Adrenal gland (tissue), 19 donors: ENCODE measurements at places on chromosomes 1 and 21. TPM values are rescaled to one million over a fixed set of nuclear protein-coding genes. Genes with fewer than 3 reads are reported as not detected.

CHODL gene
- 0.40 TPM for polyA plus RNA-seq

GRCh38 chr1:43913666-43914360, 19.8 kb upstream of the ARTN start:
- no peak for DNase-seq
- H3K27ac ChIP-seq = no peak overlapping the region
- peaks cover 4% of the 10 kb centered on the region for H3K4me1 ChIP-seq
- H3K27me3 ChIP-seq = no peaks in the 10 kb centered on the region
- H3K36me3 ChIP-seq = no peaks in the 10 kb centered on the region
- no peak overlapping the region for H3K4me3 ChIP-seq

TGFB2 gene
- polyA plus RNA-seq = 1.8 TPM

- H3K27ac ChIP-seq = no peak overlapping the region
- no peaks in the 10 kb centered on the region for H3K36me3 ChIP-seq
- H3K4me3 ChIP-seq = no peak overlapping the region
- H3K4me1 ChIP-seq = no peaks in the 10 kb centered on the region
- H3K27me3 ChIP-seq = no peaks in the 10 kb centered on the region
Observed at GRCh38 chr1:55276671-55277376, 61.7 kb upstream of the USP24 start.

GRCh38 chr1:43708002-43708410, 670 bp downstream of the ST3GAL3 start:
- H3K27me3 ChIP-seq = no peaks in the 10 kb centered on the region
- DNase-seq = no peak
- peak overlapping the region; percentile 97 for H3K27ac ChIP-seq
- peaks cover 32% of the 10 kb centered on the region for H3K4me1 ChIP-seq
- no peaks in the 10 kb centered on the region for H3K36me3 ChIP-seq
- peak overlapping the region; percentile 92 for H3K4me3 ChIP-seq

SAMD13 gene
- 5.9 TPM for polyA plus RNA-seq

DNA sequence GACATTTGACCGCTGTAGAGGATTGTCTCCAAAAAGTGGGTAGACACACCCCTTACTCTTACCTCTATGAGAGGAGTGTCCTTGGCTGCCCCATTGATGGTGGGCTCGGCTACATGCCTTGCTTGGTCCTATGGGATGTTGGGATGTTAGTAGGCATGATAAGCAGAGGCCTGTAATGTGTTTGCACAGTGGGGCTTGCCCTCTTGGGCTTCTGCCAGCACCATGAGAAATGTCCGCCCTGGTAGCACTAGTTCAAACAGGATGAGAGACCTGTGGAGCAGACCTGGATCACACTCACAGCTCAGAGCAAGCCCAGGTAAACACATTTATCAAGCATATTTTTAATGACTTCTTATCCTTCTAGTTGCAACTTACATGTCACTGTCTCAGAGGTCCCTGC, 54.2 kb downstream of the SH3GLB1 start:
- H3K27me3 ChIP-seq = no peaks in the 10 kb centered on the region
- no peak for DNase-seq
- no peaks in the 10 kb centered on the region for H3K36me3 ChIP-seq
- H3K4me3 ChIP-seq = no peak overlapping the region
- H3K27ac ChIP-seq = no peak overlapping the region

- H3K36me3 ChIP-seq = no peaks in the 10 kb centered on the region
- no peak for DNase-seq
- no peak overlapping the region for H3K4me3 ChIP-seq
- no peaks in the 10 kb centered on the region for H3K27me3 ChIP-seq
- peaks cover 6% of the 10 kb centered on the region for H3K4me1 ChIP-seq
- no peak overlapping the region for H3K27ac ChIP-seq
Observed at GRCh38 chr1:182784556-182785171, 4.9 kb upstream of the NPL start.

- H3K27ac ChIP-seq = no peak overlapping the region
- no peaks in the 10 kb centered on the region for H3K27me3 ChIP-seq
- no peaks in the 10 kb centered on the region for H3K36me3 ChIP-seq
- DNase-seq = no peak
Observed at GRCh38 chr1:54566438-54567141, 18.6 kb downstream of the ACOT11 start.

- H3K36me3 ChIP-seq = no peaks in the 10 kb centered on the region
- peak; percentile 65 for DNase-seq
- no peak overlapping the region for H3K27ac ChIP-seq
Observed at GRCh38 chr1:179706339-179706941, 36.7 kb upstream of the FAM163A start.

DNA sequence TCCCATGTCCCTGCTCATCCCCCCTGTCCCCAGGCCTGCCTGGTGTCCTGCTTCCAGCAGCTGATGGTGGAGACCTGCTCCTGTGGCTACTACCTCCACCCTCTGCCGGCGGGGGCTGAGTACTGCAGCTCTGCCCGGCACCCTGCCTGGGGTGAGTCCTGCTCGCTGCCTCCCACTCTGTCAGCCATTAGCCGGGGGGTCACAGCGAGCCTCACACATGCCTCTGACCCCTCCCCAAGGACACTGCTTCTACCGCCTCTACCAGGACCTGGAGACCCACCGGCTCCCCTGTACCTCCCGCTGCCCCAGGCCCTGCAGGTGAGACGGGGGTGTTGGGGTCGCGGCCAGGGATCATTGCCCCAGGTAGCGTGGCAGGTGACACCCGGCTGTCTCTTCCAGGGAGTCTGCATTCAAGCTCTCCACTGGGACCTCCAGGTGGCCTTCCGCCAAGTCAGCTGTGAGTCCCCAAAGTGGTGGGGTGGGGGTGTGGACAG, 10.0 kb downstream of the SCNN1D start:
- H3K36me3 ChIP-seq = no peaks in the 10 kb centered on the region
- no peak overlapping the region for H3K4me3 ChIP-seq
- H3K4me1 ChIP-seq = no peaks in the 10 kb centered on the region
- DNase-seq = peak; percentile 86
- H3K27ac ChIP-seq = no peak overlapping the region

DNA sequence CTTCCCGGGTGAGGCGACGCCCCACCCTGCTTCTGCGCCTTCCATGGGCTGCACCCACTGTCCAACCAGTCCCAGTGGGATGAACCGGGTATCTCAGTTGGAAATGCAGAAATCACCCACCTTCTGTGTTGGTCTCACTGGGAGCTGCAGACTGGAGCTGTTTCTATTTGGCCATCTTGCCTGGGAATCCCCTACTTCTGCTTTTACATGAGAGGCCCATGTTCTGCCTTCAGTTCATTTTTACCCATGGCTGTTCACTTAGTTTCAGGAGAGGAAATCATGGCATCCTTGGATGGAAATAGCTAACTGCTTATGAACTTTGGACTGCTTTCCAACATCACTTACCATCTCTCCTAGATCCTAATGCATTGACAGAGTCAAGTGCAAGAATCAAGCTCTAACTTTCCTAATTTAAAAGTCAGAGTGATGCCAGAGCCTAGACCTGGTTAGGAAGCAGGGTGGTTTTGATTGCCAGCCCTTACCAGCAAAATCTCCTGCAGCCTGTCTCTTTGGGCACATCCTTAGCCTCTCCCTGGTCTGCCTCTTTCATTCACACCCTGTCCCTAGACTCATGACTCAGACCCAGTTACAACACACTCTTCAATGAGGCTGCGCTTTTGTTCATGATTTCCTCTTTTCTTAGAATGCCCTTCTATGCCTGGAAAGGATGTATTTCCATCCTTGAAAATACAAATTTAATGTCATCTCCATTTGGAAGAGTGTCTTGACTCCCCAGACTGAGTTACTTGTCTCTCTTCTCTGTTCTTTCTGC, 137.2 kb downstream of the KCTD3 start:
- DNase-seq = no peak
- H3K27me3 ChIP-seq = no peaks in the 10 kb centered on the region
- H3K27ac ChIP-seq = no peak overlapping the region
- no peak overlapping the region for H3K4me3 ChIP-seq
- no peaks in the 10 kb centered on the region for H3K4me1 ChIP-seq

DNA sequence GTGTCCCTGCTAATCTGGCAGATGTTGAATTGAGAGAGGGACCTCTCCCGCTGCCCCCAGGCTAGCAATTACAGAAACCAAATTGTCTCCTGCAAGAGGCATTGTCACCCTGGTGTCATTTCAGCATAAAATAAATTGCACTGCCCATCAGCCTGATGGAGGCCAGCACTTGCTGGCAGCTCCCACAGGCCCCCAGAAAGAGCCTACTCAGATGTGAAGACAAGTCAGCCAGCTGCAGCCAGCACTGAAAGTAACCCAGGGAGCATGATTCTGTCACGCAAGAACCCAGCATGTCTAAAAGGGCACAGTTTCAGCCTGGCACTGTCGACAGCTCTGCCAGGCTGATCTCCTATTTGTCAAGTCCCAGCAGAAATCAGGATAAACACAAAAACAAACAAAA, 110.3 kb upstream of the CTTNBP2NL start:
- no peak overlapping the region for H3K27ac ChIP-seq
- no peaks in the 10 kb centered on the region for H3K4me1 ChIP-seq
- H3K36me3 ChIP-seq = no peaks in the 10 kb centered on the region
- H3K4me3 ChIP-seq = no peak overlapping the region
- no peaks in the 10 kb centered on the region for H3K27me3 ChIP-seq

OR13G1 gene
- not detected for polyA plus RNA-seq

- H3K27me3 ChIP-seq = no peaks in the 10 kb centered on the region
- no peak overlapping the region for H3K4me3 ChIP-seq
- H3K4me1 ChIP-seq = no peaks in the 10 kb centered on the region
Observed at GRCh38 chr21:38236232-38236631, 20.6 kb upstream of the KCNJ15 start.

RNU1-4 gene
- polyA plus RNA-seq = not detected

- peak; percentile 0 for DNase-seq
- no peaks in the 10 kb centered on the region for H3K4me1 ChIP-seq
- no peaks in the 10 kb centered on the region for H3K36me3 ChIP-seq
- H3K27me3 ChIP-seq = peaks cover 9% of the 10 kb centered on the region
Observed at GRCh38 chr1:2980849-2981248, 40.4 kb upstream of the ACTRT2 start.

ADAMTS4 gene
- 1.7 TPM for polyA plus RNA-seq

DNA sequence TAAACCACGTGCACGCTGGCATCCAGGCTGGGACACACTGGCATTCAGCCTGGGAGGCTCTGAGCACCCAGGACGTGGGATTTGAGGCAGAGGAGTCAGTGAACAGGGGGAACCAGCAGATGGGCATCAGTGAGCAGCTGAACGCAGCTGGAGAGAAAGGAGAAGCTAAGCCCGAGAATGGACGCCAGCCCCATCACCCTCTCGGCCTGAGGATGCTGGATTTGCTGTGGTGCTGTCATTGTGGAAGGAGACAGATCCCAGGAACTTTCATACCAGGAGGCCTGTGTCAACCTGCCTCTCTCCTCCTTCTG, 132.8 kb downstream of the PGBD5 start:
- H3K4me1 ChIP-seq = no peaks in the 10 kb centered on the region
- H3K36me3 ChIP-seq = no peaks in the 10 kb centered on the region
- peak; percentile 35 for DNase-seq
- no peak overlapping the region for H3K4me3 ChIP-seq

DNA sequence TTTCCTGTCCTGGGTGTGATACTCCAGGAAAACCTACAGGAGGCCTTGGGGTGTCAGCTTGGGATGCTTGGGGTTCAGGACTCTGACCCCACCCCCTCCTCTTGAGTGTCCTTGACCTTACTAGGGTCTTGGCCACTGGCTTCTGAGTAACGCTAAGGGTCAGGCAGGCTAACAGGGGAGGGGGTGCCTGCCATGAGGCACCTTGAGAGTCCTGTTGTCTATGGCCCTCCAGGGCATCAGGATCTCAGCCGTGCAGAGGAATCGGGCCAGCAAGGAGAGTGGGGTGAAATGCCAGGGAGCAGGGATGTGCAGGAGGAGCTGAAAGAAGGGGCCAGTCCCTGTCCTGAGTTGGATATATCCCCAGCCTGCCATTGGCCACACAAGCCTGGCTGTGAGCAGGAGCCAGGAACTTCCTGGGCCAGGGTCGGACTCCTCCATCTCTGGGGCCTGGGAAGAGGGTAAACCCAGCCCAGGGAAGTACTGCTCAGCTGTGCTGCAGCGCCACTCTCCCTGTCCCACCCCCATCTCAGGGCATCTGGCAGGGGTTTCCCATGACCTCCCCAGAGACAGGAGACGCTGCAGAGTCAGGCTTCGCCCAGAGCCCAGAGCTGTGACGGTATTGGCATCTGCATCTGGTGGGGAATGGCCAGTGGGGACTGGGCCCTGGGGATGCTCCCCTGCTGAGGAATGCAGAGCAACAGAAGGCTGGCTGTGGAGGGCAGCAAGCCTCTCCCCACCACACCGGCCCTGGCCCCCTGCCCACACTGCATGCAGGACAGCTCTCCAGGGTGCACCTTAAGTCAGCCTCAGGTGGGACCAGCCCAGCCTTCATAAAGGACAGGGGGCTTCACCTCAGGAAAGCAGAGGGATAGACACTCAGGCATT, 6.3 kb downstream of the KIF21B start:
- no peaks in the 10 kb centered on the region for H3K36me3 ChIP-seq
- H3K4me3 ChIP-seq = no peak overlapping the region
- DNase-seq = no peak
- no peak overlapping the region for H3K27ac ChIP-seq

DNA sequence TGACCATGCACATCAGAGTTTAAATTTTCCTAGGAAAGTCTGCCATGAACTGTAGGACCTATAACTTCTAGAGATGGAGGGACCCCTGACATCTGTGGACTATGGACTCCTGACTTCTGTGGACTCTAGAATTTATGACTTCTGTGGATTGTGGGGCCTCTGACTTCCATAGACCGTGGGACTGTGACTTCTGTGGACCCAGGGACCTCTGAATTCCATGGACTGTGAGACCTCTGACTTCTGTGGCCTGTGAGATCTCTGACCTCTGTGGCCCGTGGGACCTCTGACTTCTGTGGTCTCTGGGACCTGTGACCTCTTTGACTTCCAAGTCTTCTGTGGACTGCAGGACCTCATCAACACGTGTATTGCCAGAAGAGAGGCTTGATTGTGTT, 36.7 kb downstream of the PEX14 start:
- no peak overlapping the region for H3K27ac ChIP-seq
- no peaks in the 10 kb centered on the region for H3K27me3 ChIP-seq
- H3K36me3 ChIP-seq = no peaks in the 10 kb centered on the region
- H3K4me1 ChIP-seq = peaks cover 19% of the 10 kb centered on the region
- H3K4me3 ChIP-seq = no peak overlapping the region

DNA sequence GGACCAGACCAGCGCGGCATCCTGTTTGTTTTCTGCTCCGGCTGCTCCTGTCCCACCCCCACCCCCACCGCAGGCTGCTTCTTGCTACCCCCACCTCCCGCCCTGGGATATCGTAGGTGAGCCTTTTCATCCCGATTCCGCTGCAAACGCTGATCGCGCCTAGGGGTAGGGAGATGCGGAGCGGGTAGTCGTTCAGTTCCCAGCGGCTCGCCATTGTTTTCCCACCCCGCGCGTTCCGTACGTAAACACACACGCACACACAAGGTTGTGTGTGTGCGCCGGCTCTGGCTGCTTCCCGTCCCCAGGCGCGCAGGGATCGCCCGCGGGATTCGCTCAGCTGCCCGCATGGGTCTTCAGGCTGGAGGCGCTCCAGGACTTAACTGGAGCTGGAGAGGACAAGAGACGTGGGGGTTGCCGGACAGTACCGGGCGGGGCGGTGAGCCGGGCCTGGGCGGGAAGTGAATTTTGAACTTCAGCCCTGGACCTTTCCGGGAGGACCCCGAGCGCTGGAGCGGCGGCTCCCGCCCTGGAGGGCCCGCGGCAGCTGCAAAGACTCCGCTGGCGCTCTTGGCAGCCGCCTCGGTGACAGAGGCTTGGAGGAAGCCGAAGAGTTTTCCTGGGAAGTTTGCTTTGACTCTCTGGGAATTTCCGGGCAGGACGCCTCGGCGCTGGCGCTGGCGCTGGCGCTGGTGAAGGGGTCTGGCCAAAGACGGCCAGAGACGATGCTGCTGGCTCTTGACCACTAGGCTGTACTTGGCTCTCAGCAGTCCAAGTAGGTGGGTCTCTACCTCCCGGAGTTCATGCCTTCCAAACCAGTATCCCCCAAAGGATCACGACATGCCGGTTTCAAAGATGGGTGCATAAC, 1.6 kb downstream of the SOX13 start:
- peaks cover 17% of the 10 kb centered on the region for H3K4me1 ChIP-seq
- H3K27me3 ChIP-seq = no peaks in the 10 kb centered on the region
- no peaks in the 10 kb centered on the region for H3K36me3 ChIP-seq
- peak; percentile 80 for DNase-seq
- peak overlapping the region; percentile 80 for H3K4me3 ChIP-seq

PLD5 gene
- 0.24 TPM for polyA plus RNA-seq
